ENCODE measurements at places on chromosomes 1 and 21.

DNA sequence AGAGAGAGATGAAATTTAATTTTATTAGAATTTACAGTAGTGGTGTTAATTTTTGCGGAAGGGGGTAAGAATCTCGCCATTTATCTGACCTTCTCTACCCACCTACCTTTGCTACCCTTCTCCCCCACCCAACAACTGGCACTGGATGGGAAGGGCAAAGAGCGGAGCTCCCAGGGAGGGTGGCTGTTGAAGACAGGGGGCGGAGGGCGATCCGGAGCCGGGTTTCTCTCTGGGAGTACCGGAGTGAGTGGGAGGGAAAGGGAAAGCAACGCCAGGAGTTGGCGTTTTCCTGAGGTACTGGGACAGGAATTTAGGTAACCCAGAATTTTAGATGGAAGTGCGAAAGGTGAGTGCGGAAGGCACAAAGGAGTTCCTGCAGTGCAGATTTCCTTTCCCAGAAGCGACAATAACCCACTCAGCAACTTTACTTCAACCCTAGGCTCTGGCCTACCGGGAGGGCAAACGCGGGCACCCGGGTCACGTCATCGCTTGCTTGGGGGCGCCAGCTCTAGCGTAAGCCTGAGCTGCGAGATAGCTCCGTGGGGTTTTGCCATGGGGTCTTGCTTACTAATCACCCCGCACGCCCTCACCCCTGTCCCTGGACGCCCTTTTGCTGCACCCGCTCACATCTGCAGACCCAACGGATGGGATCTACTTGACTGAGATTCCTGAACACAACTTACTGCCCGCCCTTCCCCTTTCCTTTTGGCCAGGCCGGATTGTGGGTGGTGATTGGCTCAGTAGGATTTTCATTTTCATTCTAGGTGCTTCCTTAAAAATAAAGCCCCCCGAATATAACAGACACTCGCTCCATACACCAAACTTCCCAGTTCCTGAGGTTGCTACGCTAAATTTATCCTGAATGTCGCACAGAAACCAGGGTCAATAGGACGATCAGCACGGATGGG, 413.0 kb upstream of the ESRRG start:
- DNase-seq = no peak

DNA sequence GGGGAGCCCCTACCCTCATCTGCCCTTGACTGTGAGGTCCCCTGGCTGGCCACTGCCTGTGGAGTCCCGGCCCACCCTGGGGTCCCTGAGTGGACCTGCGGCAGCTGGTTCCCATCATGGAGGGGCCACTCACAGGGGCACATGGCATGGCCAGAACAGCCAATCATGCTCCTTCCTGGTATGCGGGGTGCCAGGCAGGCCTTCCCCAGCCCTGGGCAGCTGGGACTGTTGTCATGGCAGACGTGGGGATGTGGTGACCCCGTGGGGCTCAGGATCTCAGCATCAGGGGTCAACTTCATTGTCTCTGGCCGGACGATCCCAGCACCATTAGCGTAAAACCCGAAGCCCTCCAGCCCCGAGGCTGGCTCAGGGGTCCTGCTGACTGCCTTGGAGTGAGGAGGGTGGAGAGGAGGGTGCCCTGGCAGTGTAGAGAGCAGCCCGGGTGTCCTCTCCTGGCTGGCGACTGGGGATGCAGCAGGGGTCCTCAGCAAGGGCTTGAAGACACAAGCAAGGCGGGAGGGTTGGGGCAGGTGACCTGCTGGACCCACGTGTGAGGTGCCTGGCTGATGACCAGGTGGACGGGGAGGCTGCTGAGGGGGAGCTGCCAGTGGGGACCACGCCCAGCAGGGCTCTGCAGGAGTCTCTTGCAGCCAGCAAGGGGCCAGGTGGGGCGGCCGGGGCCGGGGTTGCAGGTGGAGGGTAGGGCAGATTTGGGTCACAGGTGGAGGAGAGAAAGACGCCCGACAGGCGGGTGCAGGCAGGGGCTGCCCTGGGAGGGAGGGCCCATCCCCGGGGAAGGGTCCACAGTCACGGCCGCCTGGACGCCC, 45.1 kb downstream of the TRIM11 start:
- no peak for DNase-seq

DNA sequence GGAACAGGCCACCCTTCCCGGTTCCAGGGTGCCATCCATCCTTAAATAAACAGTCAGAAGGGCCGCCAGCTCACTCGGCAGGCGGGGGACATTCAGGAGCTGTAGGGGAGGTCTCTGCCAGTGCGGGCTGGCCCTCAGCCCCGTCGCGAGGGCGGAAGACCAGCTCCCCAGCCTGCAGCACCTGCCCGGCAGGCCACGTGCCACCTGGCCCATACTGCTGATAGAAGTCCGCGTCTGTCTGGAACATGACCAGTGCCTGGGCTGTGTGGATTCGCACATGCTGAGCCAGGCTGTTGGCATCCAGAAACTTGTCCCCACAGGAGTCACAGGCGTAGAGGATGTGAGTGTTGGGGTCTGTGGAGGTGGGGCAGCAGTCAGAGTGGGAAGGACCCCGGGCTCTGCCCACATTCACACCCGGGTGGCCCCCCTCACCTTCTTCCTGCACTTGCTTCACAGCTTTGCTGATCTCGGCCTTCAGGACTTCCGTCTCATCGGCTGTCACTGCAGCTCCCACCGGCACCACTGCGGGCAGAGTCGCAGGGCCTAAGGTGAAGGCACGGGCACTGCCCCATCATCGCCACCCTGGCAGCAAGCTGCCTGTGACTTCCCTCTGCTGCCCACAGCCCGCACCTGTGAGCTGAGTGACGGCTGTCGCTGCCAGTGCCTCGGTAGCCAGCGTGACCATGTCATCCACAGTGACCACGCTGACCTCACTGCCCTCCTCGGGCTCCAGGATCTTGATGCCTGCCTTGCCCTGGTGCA, 33.8 kb downstream of the ZBTB17 start:
- no peak for DNase-seq

DNA sequence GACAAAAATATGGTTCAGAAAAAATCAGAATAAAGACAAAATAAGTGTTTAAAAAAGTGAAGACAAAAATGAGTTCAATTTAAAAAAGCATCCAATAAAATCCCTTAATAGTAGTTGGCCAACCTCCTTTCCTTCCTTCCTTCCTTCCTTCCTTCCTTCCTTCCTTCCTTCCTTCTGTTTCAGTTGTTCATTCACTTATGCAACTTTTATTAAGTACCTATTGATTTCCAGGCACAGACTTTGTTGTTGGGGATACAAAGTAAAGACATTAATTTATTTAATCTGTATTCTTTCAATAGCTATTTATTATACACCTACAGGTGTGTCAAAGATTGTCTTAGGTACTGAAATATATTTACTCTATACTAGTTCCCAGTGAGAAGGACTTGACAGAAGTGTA, 2.4 kb upstream of the LIPI start:
- DNase-seq = no peak

DNA sequence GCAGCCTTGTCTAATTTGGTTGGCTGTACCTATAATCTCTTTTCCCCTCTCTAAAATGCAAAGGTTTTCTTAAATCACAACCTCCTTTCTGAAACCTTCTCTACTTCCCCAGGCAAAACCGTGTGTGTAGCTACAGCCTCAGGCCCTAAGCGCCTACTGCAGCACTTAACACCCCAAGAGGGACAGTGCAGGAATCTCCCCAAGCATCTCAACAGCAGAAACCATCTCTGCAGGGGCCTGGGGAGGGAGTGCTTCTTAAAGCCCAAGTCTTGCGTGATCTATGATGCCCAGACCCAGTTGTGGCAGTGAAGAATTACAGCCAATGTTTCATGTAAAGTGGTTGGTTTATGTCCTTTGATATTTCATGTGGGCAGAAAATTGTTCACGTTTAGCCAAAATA, 159.3 kb downstream of the DSCAM start:
- no peak for DNase-seq

GRCh38 chr1:39478126-39478915, 13.1 kb upstream of the BMP8A start:
- no peak for DNase-seq

- no peak for DNase-seq
Measured at GRCh38 chr1:109919303-109919702, 8.7 kb downstream of the CSF1 start.

GRCh38 chr1:64882574-64883255, 83.6 kb downstream of the JAK1 start:
- no peak for DNase-seq

GRCh38 chr1:111404588-111404987, 22.9 kb downstream of the OVGP1 start:
- no peak for DNase-seq

DNA sequence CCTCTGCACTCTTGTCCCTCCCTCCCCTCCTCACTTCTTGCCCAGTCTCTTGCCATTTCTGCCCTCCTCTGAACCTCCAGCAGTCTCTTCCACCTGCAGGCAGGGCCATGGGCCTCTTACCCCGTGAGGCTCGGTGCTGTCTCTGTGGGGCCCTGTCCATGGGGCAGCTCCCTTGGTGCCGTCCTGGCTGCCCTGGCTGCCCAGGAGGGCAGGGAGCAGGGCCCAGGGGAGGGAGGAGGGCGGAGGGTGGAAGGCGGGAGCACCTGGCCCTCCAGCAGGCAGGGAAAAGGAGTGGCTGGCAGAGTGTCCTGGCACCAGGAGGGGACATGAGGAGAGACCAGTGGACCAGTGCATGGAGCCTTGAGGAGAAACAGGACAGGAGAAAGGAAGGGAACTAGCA, at the start of gene RORC:
Gene RORC (minus strand): TSS at position 198 of the 400 bp plus-strand sequence. CDS start 38 bp downstream, at position 160.
- no peak for DNase-seq

- DNase-seq = no peak
Measured at GRCh38 chr1:78836726-78837125, 169.8 kb downstream of the ADGRL4 start.

DNA sequence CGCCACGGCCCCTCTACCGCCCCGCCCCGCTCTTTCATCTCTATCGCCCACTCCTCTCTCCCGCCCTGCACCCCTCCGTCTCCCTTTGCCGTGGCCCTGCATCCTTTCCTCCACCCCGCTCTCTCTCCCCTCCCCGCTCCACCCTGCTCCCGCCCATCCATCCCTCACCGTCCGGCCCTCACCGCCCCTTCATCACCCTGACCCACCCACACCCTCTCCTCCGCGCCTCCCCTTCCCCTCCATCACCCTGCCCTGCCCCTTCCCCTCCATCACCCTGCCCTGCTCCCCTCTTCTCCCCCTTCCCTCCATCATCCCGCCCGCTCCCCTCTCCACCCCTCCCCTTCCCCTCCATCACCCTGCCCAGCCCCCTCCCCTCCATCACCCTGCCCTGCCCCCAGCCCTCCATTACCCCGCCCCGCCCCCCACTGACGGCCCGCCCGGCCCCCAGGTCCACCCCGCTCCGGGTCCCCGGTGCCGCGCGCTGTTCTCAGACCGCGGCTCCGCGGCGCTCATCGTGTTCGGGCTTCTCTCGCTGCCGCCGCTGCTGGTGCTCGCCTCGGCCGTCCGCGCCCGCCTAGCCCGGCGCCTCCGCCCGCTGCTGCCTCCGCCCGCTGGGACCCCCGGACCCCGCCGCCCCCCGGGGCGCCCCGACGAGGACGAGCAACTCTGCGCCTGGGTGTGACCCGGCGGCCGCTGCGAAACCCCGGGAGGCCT, 6.2 kb upstream of the ANKRD65 start:
- DNase-seq = no peak

DNA sequence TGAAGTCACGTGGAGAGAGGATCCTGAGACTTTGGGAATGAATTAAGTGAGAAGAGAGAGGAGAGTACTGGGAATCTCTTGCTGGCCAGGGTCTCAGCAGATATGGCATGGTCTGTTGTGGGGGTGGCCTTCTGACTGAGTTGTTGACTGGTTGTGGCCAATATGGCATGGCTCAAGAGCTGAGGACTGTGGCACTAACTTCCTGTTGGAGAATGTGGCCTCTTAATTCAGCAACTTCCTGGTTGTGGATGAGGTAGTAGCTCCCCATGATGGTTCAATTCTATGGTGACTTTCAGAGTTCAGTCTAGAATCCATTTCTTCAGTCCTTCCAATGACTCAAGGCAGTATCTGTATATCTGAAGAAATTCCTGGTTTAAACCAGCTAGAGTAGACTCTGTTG, 44.7 kb upstream of the PAXBP1 start:
- no peak for DNase-seq

DNA sequence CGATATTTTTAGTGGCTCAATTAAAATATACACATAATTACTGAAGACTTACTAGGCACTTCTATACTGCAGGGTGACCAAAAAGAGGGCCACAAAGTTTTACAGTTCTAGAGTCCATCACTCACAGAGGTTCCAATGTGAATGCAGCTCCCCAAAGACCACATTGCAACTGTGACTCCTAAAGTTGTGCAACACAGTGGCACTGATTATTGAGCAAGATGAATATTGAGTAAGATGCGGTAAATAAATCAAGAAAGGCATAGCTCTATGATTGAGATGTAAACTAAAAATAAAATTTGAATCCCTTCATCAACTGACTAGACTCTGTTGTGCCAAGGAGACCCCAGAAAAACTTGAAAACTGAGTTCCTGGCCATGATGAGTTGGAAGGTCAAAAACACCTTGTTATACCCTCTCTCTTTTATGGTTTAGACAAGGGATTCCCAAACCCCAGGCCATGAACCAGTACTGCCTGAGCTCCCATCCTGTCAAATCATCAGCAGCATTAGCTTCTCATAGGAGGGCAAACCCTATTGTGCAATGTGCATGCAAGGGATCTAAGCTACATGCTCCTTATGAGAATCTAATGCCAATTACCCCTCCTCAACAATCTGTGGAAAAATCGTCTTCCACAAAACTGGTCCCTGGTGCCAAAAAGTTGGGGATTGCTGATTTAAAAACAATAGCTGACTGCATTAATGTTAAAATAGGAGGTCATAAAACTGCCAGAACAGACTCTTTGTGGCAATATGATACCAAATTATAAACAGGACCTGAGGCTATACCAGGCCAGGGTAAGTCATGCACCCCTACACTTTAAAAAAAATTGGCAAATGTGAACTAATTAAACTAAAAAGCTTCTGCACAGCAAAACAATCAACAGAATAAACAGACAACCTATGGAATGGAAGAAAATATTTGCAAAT, 94.3 kb downstream of the ADGRL4 start:
- DNase-seq = no peak

GRCh38 chr1:179978199-179979079, 23.8 kb downstream of the CEP350 start:
- DNase-seq = no peak

GRCh38 chr1:222373831-222374602, 173.9 kb downstream of the HHIPL2 start:
- DNase-seq = no peak

GRCh38 chr1:219271818-219272535, 98.3 kb downstream of the LYPLAL1 start:
- DNase-seq = no peak

- no peak for DNase-seq
Measured at GRCh38 chr1:201024625-201024998, 1.1 kb upstream of the KIF21B start.

DNA sequence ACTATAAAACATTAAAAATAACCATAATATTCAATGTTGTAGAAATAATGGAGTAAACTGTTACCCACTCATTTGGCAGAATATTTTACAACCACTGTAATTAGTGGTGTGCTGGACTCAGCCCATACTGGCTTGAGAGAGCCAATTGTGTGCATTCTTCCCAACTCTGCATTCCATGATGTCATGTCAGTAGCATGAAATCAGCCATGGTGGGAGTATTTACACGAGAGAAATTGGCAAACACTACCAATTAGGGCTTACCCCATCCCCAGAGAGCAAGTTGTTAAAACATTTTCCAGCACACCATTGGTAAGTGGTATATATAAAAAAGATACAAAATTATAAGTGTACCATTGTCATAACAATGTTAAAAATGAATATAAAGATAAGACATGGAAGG, 19.1 kb upstream of the QSOX1 start:
- no peak for DNase-seq

Measured in activated naive CD4-positive, alpha-beta T cell treated with anti-CD3 and anti-CD28 coated beads, Interleukin-2, amount 10 ng/mL, durations not matched to agents 7 days and 5 days (primary cell).